ENCODE measurements at places on chromosomes 4 and X.
A peak's percentile ranks its signal among the peaks of the same experiment; 100 is the strongest.

DNA sequence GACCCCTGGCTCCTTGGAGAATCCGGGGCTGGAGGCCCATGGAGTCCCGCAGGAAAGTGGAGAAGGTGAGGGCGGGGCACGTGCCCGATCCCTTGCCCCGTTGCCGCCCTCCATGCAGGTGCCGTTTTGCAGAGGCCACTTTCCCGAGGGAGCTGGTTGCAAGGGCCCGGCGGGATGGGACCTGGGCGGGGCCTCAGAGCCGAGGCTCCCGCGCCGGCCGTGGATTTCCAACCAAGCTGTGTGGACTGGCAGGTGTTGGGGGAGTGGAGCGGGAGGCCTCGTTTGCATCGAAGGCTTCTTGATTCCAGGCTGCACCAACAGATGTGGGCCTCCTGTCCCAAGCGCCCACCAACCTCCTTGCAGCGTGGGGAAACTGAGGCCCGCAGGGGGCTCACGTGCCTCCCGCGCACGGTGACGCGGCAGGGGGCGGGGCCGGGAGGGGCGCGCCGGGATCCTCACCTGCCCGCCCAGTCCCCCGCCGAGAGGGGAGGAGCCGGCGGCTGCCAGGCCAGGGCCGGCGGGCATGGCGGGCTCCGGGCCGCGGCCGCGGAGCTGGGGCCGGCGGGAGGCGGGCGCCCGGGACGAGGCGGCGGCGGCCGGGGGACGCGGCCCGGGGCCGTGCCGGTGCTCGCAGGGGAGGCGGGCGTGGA lies 24.9 kb downstream of the SH3BP2 start:
- peak; percentile 40 for DNase-seq

GRCh38 chrX:154294791-154295574 lies at the start of gene TEX28:
TEX28 (minus strand) TSS chrX:154295124; CDS start chrX:154292117, 3,007 bp downstream.
- no peak for DNase-seq

DNA sequence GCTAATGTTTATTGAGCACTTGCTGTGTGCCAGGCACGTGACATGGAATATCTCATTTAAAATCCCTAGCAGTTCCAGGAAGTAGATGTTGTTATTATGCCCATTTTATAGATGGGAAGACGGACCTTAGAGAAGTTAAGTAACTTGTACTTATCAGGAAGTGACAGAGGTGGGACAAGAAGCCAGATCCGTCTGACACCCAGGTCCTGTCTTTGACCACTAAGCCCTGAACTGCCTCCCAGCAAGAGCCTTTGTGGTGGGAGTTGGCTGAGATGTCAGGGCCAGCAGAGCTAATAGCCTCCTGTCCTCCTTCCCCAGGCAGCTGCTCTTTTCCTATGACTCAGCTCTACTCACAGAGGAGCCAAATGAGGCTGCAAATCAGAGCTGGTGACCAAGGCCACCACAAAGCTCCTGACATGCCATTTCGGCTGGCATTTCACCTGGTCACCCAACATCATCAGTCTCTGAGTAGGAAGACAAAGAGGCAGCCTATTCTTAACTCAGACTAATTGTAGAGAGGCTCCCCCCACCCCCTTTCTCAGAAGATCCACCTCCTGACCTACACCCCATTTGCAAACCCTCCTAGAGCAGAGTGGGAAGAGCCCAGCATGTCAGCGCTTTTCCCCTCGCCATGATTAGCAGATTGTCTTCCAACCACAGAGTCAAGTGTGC lies 175.1 kb upstream of the KIT start:
- no peak for DNase-seq

DNA sequence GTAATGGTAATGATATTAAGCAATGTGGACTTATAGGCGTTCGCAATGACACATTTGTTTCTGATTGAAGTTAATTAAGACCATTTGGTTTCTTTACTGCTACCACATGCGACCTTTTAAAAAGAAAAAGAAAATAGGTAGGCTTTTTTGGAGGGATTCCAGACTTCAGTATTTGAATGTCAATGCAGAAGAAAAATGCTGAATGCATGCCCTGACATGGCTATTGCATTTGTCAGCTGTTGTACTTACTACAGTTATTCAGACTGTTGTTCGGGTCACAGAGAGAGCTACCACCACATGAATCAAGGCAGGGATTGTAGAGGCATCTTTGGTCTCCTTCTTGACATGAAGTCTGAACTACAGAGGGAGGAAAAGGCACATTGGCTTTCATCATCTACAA lies 163.7 kb downstream of the CORIN start:
- no peak for DNase-seq

- no peak for DNase-seq
These were observed 222.6 kb upstream of the INTU start for GRCh38 chr4:127410201-127410600.

DNA sequence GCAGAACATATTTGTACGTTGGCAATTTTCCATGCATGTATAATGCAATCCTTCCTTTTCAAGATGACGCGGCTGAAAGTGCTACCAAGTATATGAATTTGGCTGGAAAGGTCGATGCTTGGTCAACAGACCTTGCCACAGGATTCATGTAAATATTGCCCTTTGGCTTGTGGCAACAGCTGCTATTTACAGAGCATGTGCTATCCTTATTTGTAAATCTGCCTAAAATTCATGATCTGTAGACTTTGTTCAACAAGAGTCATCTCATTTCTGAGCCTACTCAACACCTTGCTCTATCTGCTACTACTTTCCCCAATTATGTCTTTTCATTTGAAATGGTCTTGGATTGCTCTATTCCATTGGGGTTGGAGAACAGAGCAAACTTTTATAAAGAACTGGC lies 1.9 kb upstream of the SMARCA1 start:
- no peak for DNase-seq

DNA sequence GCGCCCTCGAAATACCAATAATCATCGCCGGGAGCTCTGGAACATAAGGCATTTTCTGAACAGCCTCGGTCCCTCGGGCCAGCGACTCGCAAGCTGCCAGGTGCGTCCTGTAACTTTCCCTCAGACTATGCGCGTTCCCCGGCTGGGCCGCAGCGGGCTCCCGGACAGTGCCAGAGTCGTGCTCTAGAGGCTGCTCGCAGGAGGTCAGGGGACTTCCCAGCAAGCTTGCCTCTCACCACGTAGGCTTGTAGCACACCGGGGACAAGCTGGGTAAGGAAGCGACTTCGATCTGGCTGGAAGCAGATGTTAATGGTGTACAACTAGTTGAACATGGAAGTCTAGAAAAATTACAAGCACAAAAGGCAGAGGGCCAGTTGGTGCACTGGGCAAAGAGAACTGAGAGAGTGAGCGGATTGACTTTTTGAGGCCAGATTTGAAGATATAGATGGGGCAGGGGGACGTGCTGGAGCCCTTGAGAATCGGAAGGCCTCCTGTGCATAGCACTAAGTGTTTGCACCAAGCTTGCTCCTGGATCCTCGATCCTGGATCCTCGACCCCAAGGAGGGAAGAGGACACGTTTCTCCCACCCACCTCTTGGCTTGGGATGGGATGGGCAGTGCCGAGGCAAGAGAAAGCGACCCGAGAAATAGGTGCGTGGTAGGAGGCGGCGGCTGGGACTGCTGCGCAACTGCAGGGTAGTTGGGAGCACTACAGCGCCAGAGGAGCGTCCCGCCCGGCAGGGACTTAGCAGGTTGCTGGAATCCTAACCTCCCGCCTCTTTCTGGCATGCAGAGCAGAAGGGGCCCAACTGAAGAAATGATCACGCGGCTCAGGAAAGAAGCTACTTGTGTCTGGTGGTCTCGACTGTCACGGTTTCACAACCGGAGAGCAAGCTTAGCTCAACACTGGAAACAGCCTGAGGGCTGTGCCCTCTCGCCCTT lies 19.9 kb upstream of the ZIC3 start:
- no peak for DNase-seq

DNA sequence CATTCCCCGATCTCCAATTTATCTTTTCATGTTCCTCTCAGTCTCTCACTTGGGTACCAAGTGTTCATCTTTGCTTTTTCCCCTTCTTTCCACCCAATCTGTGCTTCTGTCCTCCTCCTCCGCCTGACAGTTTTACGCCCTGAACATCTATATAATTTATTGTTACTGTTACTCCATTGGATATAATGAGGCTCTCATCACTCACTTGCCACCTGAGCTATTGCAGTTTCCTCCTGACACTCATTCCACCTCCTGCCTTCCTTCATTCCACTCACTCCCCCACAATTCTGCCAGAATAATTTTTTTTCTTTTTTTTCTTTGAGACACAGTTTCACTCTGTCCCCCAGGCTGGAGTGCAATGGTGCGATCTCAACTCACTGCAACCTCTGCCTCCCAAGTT lies 77.6 kb upstream of the SORBS2 start:
- DNase-seq: no peak

GRCh38 chrX:17931855-17932254 lies 70.8 kb upstream of the RAI2 start:
- no peak for DNase-seq

- no peak for DNase-seq
These were observed 63.2 kb downstream of the PHEX start for GRCh38 chrX:22095286-22095685.

- DNase-seq: no peak
These were observed 99.6 kb upstream of the CCDC160 start for GRCh38 chrX:134137341-134137740.

DNA sequence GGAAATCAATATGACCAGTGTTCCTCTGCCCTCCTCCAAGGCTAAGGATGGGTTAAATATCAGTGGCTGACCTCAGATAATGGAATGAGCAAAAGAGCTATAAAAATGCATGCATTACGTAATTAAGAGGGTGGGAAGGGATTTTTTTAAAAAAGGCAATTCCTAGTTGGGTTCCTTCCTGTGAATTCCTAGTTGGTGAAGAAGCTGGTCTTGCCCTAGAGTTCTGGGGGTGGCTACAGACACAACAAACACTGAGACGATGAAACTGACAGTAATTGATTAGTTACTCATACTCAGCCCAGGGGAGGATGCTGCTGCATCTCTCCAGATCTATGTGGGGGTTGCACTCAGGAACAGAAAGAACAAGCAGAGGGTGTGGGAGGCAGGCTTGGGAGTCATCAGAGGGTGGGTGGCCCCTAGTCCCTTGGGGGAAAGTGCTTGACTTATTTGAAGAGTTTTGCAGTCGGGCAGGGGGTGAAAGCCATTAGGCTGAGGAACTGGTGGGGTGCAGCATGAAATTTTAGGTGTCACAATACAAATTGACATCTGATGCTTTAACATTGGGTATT lies 662.0 kb upstream of the FRG1 start:
- DNase-seq: no peak

DNA sequence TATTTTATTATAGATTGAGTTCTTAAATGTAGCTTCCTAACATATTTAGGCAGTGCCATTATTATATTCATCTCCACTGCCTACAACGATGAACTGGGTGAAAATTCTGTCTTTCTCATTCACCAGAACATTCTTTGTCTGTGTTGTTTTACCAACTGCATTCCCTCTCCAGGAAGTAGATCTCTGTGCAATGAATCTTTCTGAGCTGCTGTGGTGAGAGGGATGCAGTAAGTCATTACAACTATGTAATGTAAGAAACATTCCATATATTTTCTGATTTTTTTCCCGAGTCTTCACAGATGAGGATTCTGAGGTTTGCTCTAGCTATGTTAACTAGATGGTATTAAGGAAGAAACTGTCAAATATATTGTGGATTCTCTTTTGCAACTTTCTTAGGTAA lies 811.9 kb upstream of the PCDH7 start:
- DNase-seq: no peak

- DNase-seq: no peak
These were observed 92.2 kb downstream of the GRIA2 start for GRCh38 chr4:157312702-157313101.

DNA sequence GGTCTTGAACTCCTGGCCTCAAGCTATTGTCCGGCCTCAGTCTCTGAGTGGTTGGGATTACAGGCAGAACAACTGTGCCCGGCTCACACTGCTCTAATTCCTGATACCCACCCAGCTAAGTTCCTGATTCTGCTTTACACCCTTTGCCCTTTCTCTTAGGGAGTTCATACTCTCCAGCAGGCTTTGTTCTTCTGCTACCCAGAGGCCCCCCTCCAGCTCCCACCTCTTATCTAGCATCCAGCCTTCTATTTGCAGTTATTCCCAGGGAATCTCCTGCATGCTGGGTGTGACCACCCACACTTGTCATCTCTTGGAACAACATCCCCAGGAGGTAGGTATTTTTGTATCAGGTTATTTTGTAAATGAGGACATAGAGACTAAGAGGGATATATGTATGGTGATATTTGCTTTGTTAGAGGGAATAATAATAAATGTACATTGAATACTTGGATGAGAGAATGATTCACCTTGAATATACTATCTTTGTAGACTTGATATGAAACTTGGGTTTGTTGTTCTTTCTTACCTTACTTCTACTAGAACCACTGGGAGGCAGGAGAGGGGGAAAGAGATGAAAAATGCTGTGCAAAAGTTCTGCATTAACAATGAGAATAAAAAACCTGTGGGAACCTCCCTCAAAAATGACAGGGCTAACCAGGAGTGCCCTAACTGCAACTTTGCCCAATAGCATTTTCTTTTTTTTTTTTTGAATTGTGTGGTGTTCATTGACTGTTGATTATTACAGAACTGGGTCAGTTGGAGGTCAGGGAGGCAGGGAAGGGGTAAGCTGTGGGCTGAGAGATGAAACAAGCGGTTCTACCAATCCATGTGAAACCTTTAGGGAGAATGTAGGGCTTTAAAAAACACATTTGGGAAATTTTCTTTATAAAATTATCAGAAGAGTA lies 157.4 kb downstream of the SPRY1 start:
- DNase-seq: no peak

GRCh38 chrX:12405306-12405705 lies 267.0 kb downstream of the FRMPD4 start:
- no peak for DNase-seq

- DNase-seq: no peak
These were observed 68.8 kb downstream of the FNIP2 start for GRCh38 chr4:158837527-158838141.

- DNase-seq: no peak
These were observed 17.2 kb downstream of the ANXA10 start for GRCh38 chr4:168109527-168109926.

GRCh38 chrX:39175418-39176057 lies 374.3 kb downstream of the MID1IP1 start:
- DNase-seq: no peak

DNA sequence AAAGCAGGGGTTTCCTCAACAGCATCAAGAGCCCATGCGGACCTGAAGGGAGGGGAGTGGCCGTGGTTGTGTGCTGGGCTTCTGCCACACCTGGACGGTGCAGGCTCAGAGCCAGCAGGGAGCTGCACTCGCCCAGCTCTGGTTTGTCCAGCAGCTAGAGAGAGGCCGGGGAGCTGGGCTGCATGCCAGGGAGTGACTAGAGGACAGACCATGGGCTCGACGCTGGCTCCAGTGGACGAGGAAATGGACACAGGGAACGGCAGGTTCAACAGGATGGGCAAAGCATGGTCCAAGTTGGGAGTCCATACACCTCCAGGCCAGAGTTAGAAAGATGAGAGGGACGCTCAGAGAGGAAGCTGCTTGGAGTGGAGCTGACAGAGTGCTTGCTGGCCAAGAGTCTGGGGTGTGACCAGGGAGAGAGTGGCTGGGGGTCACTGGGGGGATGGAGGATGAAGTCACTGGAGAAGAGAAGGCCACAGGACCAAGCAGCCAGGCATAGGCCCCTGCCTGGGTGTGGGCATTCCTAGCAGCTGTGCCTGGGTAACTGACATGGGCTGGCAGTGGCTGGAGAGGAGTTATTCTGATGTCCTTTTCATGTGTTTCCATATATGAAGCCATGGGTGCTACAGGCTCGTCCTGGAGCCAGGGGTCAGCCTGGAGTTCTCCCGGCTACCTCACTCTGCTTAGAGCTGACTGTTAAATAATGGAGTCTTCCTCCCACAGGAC lies 42.8 kb downstream of the HTT-AS start:
- DNase-seq: no peak

GRCh38 chr4:140645614-140646412 lies 77.1 kb upstream of the UCP1 start:
- no peak for DNase-seq
